NCI-H2029 (cell line): ENCODE measurements at places on chromosomes 11 and 22.

DNA sequence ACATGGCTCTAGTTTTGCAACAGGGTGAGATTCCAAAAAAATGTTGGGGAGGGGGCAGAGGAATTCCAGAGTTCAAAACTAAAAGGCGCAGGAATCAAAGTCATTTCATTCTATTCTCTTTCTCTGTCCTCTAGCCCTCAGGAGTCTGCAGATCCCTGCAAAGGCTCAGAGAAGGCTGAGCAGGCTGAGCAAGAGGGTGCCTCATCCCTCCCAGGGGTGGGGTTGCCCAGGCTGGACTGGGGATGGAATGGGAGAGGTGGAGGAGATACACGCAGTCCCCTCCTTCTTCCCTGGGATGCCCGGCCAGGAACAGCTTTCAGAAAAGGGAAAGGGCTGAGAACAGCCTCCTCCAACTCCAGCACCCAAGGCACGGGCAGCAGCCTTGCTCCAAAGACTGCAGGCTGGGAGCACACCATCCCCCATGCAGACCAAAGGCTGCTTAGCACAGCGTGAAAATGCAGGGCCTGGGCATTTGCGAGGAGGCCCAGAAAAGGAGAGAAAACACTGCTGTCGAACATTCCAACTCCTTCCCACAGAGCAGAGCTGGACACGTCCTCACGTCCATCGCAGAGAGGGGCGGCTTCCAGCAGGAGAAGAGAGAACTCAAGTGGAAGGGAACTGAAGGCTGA lies 51.8 kb downstream of the MN1 start:
- DNase-seq = no peak

- DNase-seq = no peak
Observed at GRCh38 chr22:50444663-50445062, 30.2 kb downstream of the SBF1 start.

GRCh38 chr11:71474141-71474770 lies 21.3 kb downstream of the NADSYN1 start:
- DNase-seq = no peak

DNA sequence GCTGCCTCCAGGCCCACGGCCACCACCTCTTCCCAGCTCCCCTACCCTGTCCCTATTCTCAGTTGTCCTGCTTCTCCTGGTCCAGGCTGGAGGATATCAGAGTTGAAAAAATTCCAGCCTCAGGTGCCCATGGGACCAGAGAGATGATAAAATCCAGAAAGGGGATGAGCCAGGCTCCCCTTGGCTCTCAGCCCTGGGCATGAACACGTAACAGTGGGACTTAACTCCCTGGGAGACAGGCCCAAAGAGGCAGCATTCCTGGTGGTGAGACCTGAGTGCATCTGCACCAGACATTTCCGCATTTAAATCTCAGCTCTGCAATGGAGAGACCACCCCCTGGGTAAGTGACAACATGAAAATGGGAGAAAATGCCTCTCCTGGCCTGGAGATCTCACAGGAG lies 10.4 kb upstream of the SLC39A13 start:
- no peak for DNase-seq

DNA sequence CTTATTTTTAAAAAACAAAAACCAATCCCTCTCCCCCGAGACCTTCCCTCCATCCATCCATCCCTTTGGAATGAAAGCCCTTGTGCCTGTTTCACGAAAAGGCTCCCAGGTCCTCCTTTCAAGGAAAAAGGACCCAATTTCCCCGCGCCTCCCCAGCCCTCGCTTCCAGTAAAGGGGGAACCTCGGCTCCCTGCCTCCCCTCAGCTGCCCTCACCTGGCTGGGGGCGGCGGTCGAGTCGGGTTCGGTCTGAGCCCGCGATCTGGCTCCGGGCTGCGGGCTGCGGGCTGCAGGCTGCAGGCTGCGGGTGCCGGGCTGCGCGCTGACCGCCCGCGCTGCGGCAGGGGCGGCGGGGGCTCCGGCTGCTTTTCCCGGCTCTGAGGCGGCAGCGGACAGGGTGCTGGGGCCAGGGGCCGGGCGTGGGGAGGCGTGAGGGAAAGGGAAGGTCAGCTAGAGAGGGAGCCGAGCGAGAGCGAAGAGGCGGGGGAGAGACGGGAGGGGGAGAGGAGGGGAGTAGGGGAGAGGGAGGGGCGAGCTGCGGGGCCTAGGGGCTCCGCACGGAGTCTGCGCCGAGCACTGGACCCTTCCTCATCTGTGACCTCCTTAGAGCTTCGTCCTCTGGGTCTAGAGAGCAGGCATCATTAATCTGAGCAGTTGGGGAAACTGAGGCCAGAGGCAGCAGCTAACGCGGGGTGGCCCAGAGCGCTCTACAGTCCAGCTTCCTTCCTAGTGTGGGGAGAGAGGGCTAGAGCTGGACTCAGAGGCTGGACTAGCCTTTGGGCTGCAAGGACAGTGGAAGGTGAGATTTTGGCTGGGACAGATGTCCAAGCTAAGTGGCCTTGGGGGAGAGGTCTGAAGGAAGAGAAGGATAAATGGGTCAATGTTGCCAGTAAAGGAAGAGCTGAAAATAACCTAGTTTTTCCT lies at the start of gene C1QTNF4:
Gene C1QTNF4, minus strand, starts transcription at position 478 of the 922 bp plus-strand sequence. CDS start 3,601 bp downstream, outside the sequence.
- no peak for DNase-seq

DNA sequence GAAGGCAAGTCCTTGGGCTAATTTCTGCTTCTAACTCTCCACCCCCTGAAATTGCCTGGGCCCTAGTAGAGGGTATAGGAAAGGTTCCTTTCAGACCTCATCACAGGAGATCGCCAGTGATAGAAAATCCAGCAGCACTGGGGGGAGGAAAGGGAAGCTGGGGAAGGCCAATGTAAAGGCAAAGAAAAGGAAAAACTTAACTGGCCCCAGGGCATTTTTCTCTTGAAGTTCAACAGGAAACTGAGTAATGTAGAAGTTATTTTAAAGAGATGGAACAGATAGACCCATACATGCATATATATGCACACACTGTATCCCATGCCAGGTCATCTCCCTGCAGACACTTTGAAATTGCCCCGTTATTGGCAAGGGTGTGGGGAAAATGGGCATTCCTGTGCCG lies 134.0 kb downstream of the TRIM44 start:
- DNase-seq = no peak

DNA sequence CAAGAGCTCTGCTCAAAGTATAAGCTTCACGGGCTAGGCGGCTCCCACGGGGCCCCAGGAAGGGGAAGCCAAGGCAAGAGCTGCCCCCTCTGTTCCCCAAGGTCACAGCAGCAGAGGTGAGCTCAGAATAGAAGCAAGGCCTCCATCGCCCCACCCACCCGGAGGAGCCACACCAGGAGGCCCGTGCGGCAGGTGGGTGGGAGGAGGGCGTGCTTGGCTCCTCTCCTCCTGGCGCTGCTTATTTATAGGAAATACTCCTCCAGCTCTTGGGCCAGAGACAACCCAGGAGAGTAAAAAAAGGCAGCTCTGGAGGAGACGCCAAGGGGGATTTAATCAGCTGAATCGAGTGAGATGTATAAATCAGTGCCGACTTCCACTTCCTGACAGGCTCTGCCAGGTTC lies 87.8 kb downstream of the FEZ1 start:
- no peak for DNase-seq

DNA sequence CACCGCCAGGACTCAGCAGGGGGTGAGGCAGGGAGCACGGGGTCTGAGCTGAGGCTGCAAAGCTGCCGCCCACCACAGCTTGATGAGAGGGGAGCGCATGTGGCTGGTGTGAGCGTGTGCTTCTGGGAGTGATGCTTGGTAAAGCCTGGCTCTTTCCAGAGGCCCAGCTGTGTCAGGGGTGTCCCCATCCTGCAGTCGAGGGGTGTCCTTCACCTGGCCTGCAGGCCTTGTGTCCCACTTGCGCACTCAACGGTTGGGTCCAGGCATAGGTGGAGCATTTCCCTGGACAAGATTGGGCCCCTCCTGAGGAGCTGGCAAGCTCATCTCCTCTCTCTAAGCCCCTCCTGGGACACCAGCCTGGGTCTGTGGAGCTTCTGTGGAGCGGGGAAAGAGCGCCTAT lies 273.9 kb downstream of the TBC1D22A start:
- DNase-seq = no peak

DNA sequence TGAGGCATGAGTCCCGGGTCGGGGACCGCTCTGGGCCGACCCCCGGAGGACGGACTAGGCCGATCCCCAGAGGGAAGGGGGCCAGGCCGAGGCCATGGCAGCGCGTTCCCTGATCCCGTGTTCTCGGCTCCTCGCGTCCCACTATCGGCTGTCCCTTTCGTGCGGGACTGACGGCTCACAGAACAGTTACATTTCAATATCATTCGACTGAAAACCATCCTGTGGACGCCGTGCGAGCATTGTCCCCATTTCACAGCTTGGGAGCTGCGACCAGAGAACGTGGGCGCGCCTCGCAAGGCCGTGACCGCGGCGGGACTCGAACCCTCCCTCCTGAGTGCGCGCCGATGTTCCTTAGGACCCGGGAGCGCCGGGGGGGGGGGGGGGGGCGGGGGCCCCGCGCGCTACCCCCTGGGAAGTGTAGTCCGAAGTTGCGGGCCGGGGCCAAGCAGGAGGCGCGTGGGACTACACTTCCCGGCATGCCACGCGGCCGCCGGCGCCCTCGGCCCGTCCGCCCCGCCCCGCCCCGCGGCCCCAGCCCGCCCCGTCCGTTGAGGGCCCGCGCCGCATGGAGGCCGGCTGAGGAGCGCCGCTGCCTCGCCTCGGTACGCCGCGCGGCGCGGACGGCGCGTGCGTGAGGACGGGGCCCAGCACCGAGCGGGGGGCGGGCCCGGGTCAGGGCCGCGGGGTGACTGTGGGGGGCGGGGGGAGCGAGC lies at the start of gene TRABD:
Gene TRABD, plus strand, starts transcription at position 539 of the 713 bp plus-strand sequence. CDS start 7,148 bp downstream, outside the sequence.
- DNase-seq = peak; percentile 73

DNA sequence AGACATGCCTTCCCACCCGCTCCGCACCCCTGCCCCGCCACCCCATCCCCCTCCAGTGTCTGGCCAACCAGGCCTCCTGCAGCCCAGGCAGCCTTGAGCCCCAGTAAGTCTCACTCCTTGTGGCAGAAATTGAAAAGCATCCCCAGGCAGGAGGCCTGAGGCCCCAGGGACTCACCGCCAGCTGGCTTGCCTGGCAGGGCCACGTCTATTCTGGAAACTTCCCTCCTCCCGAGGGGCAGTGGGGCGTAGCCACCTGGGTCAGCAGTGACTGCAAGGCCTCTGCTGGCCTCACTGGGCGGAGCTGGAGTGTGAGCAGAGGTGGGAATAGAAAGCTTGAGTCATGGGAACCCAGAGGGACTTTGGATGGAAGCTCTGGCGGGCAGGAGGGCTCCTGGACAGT lies 26.3 kb downstream of the ANO1 start:
- no peak for DNase-seq

- DNase-seq = no peak
Observed at GRCh38 chr11:107218123-107219013, 200.1 kb upstream of the GUCY1A2 start.

GRCh38 chr11:40227730-40228129 lies 1231.7 kb downstream of the LRRC4C start:
- no peak for DNase-seq

DNA sequence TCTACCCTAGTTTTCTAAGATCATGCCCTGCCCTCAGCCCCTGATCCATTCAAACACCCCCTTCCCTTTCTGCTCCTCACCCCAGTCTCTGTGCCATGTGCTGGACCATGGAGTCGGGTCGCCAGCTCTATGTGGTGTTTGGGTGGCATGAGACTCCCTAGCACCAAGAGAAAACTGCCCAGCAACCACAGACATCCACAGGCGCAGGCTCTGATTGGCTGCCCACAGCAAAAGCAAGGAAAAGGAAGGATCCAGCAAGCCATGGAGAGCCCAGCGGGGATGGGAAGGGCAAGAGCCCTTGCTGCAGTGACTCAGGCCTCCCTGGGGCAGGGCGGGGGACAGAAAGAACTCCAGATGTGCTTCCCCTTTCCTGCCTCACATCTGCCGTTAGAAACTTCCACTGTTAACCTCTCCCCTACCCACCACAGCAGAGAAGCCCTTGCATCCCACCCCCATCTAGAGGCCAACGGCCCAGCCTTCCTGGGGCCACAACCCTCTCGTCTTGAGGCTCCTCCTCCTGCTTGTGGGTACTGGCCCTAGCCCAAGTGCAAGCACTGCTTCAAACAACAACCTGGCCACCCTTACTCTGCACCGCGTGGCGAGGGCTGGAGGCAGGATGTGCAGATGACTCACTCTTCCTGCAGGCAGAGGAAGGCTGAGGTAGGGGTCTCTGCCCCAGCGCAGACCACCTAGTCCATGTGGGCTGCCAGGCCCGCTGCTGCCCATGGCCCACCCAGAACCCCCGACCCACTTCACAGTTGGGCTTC lies 9.7 kb upstream of the AHNAK start:
- peak; percentile 79 for DNase-seq

DNA sequence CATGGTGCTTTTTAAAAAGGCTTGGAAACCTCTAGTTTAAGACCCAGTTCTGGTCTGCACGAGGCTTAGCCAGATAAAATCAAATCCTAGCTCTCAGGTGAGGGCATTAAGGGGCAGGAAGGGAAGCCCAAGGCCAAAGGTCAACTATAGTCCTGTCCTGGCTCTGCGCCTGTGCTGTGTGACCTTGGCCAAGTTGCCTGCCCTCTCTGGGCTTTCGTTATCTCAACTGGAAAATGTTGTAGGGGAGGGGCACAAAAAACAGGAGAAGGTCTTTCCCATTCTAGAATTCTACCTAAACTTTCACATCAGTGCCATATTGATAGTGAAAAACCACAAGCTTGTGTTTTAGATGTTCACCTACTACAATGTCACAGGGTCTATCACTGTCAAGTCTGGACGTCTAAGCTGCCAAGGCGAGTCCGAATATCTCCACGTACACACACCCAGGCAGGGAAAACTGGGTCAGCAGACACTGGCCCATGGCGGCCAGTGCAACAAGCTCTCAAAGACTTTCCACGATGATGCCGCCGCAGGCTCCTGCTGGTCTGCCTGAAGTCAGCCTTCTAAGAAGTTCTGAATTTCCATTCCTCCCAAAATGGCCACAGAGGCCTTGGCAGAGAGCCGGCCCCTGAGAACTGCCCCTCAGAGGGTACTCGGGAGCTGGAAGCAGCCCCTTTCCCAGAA lies 18.0 kb downstream of the MN1 start:
- DNase-seq = no peak

- peak; percentile 96 for DNase-seq
Observed at GRCh38 chr11:75195167-75195962, 44.5 kb downstream of the SLCO2B1 start.

DNA sequence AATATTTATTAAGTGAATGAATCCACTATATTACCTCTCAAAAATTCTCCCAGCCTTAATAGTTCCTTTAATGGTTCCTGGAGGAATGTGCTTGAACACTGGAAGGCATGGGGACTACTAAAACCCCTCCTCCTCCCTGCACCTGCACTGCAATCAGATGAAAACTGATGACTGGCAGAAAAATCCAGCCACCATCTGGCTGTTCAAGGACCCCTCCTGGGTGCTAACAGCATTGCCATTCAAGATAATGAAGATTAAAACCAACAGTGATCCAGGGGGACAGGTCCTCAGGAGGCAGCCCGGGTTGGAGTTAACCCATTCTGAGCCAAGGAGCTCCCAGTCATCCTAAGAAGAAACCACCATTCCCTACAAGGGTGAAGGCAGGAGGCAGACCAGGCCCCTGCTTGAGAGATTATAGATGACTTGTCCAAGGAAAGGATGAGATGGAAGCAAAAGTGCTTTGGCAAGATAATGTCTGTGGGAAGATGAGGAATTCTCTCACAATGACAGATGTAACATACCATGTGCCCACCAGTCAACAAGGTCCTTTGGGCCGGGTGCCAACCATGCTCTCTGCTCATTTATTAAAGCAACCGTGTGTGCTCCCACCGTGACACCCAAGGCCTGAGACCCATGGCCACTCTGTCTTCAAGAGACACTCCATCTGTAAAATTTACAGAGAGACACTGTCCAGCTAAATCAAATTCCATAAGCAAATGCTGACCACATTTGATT lies 90.6 kb downstream of the LARGE1 start:
- no peak for DNase-seq

GRCh38 chr22:33325232-33326004 lies 267.2 kb upstream of the SYN3 start:
- DNase-seq = peak; percentile 32
